ENCODE measurements at places on chromosomes 3 and 15.

GRCh38 chr15:57599296-57599810 lies 7.6 kb downstream of the MYZAP start:
- DNase-seq = no peak

DNA sequence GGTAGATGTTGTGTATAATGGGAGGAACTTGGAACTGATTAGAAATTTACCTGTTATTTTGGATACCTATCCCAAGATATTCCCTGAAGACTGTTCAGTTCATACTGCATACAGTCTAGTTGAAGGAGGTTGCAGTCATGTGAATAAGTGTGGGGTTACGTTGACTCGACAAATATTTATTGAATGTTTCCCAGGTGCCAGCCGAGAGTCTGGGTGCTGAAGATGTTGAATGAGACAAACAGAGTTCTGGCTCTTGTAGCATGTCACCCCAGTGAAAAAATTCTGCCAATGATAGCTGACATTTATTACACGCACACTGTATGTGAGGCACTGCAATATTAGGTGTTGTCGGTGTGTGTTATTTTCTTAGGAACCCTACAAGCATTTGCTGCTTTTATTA lies 176.0 kb downstream of the KCNMB2 start:
- no peak for DNase-seq

GRCh38 chr3:171306631-171307030 lies 153.6 kb downstream of the TNIK start:
- no peak for DNase-seq

DNA sequence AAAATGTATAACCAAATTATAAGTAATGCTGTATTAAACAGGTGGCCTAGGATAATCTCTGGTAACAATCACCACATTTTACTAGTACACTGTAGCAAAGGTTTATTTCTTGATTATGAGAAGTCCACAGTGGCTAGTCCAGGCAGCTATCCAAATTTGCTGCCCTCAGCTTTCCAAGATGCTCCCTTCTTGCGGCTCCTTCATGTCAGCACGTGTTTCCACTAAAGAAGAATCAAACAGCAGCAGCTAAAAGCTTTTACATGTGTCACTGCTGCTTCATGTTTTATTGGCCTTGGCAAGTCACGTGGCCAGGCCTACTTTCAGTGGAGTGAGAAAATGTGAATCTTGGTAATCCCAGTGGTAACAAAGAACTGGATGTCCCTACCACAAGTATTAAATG lies 5.6 kb upstream of the RBMS3 start:
- DNase-seq = no peak

All from D341Med (cell line).